Hematopoietic multipotent progenitor cell (in vitro differentiated cells): ENCODE measurements at places on chromosomes 2 and 18.
A peak's percentile ranks its signal among the peaks of the same experiment; 100 is the strongest.

DNA sequence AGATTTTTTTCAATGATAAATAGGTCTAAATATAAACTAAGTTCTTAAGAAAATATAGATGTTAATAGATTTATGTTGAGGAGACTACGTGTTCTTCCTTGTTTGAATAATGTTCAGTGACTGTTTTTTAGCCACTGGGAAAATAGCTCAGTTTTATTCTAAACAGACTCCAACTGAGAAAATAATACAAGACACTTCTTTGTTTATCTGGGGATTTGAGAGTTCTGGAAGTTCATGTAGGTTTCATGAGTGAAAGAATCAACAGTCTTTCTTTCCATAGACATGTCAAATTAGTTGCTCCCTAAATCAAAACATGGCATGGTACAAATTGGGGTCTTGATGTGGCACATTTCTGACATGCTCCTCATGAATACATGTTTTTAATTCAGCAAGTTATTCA lies 177.7 kb downstream of the MREG start:
- no peak for DNase-seq

- DNase-seq: no peak
Measured at GRCh38 chr2:10009271-10009810, 34.0 kb upstream of the KLF11 start.

DNA sequence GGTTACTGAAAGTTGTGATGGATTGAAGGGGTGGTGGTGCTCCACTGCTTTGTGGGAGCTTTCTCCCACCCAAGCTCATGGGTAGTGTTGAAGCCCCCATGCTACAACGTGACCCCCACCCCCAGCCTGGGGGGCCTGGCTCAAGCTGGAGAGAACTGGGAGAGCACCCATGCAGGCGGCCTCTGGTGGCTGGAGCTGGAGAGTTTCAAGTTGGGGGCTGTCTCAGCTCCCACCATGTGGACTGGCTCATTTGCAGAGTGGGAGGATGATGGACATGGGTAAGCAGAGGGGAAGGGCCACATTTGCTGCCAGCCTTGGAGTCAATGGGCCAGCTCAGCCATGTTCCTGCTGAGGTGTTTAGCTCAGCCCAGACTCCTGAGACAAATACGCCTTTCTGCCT lies 62.8 kb downstream of the INPP4A start:
- DNase-seq: no peak

DNA sequence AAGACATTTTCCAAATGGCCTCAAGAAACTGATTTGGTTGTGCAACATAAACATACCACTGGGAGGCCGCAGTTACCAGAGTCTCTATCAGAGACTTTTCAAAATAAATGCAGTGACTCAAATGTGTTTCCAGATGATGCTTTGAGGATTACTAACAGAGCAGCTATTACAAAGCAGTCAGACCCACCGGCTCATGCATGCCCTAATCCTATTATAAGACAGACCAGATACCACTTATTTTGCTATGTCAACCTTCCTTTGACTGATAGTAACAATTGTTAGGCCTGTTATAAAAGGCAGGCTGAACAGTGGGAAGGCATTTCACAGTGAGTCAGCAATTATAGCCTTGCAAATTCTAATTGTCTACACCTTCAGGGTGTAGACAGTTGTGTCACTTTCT lies 217.7 kb downstream of the LRRTM1 start:
- no peak for DNase-seq

- no peak for DNase-seq
Measured at GRCh38 chr2:124668161-124668560, 643.1 kb downstream of the CNTNAP5 start.

- no peak for DNase-seq
Measured at GRCh38 chr2:197210430-197210829, 100.2 kb downstream of the ANKRD44 start.

DNA sequence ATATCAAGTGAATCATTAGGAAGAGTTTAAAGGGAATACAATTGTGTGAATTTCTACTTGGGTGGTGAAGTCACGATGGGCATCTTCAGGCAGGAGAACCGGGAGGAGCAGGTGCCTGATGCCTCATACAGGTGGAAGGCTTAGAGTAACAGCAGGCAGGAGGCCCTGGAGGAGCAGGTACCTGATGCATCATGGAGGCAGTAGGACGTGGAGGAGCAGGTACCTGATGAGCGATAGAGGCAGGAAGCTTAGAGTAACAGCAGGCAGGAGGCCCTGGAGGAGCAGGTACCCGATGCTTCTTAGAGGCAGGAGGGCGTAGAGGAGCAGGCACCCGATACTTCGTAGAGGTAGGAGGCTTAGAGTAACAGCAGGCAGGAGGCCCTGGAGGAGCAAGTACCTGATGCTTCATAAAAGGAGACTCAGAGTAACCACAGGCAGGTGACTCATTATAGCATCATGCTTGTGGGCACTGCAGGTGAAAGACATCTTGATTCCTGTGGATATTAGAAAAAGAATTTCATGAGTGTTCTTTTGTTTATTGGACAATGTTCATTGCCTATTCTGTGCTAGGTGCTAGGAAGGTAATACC lies 133.9 kb downstream of the ATP9B start:
- DNase-seq: no peak

DNA sequence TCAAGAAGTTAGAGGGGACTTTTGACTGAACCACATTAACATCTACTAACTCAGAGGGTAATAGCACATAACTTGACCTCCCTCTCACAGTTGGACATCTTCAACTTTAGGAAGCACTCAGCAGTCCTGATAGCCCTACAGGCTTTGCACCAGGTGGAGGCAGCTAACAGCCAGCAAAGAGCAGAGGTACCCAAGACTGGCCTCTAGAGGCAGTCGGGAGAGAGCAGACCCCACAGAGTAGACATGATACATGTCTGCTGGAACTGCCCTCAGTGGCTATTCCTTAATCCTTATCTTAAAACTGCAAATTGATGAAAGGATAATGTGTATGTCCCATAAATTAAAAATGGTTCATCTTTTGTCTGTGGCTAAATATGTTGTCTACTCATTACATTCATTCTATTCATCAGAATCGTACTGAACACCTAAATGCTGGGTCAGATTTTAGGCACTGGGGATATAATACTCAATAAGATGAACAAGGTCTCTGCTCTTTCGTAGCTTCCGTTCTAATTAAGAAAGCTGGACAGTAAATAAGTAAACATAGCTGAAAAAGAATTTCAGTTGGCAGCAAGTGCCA lies 49.8 kb downstream of the CAB39 start:
- no peak for DNase-seq

DNA sequence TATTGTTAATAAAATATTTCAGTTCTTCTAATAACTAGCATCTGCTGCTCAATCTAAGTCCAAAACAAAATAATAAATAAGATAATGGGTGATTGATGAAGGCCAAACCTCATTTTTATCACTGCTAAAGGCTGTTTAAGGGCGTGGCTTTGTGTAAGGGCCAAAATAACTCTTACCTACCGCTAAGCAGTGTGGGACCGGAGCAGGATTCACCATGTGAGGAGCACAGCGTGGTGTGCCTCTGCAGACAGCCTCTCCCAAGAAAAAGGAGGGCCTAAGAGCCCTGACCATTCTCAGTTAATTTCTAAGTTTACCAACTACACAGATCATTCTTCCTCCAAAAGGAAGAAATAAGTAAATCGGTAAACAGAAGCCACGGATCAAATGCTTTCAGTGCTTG lies 353.7 kb downstream of the ARL6IP6 start:
- no peak for DNase-seq

- DNase-seq: no peak
Measured at GRCh38 chr2:37904993-37905392, 20.1 kb upstream of the RMDN2 start.

- no peak for DNase-seq
Measured at GRCh38 chr2:196344397-196344796, 173.0 kb upstream of the STK17B start.

GRCh38 chr2:226782092-226782713 lies 17.4 kb downstream of the IRS1 start:
- DNase-seq: no peak

GRCh38 chr2:69549421-69549820 lies 94.1 kb downstream of the AAK1 start:
- DNase-seq: no peak

GRCh38 chr2:221514305-221515040 lies 57.6 kb downstream of the EPHA4 start:
- no peak for DNase-seq

GRCh38 chr2:32008805-32009515 lies 1.8 kb downstream of the MEMO1 start:
- DNase-seq: no peak

GRCh38 chr2:95389245-95390119 lies 13.0 kb upstream of the FAHD2A start:
- peak; percentile 42 for DNase-seq

- DNase-seq: no peak
Measured at GRCh38 chr2:195813421-195813820, 156.4 kb downstream of the SLC39A10 start.

DNA sequence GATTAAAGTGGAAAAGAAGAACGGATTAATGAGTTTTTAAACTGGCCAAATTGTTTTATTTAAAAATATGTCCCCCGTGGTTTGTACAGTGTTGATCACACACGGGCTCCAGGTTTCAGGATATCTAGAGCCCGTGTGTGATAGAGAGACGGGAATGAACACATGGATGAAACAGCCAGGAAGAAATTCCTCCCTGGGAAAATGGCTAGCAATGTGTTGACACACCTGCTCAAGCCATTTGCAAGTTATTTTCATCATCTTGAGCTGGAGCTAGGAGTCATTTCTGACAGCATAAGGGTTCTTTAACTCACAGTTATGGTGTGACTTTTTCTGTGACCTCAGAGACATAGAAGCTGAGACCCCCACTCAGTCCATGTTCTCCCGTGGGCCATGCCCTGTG lies 81.6 kb downstream of the LRRFIP1 start:
- no peak for DNase-seq

GRCh38 chr18:5972298-5972697 lies 77.0 kb upstream of the TMEM200C start:
- DNase-seq: no peak

DNA sequence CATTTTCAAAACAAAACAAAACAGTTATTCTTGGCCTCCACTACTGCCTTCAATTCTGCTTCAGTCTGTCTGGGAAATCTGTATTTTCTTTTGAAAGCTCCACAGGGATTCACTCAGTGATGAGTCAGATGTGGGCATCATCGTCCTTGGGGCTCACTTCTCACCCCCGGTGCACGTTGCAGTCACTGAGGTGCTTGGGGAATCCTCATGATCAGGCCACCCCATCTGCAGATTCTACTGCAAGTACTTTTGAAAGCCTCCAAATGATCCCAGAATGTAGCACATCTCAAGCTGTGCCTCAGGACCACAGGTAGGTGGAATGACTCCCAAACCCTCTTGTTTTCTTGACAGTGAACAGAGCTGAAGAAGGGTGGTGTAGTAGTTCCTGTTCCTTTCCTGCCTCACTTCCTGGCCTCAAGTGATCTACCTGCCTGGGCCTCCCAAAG lies 34.3 kb downstream of the LPIN2 start:
- no peak for DNase-seq

DNA sequence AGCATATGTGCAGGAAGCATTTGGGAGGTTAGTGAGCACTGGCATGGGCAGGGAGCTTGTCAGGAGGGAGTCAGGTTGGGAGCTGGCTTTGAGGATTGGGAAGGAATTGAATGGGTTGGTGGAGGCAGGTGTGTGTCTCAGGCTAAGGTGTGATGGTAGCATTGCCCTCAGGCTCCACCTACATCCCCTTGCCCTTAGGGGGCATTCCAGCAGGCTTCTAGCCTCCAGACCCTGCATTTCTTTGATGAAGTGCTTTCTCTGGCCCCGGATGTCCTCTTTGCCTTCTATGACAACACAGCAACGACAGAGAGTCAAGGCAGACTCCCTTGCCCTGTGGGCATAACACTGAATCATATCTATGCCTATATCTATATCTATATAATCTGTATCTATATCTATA lies 13.5 kb downstream of the RHBDD1 start:
- DNase-seq: no peak

GRCh38 chr18:41378598-41378997 lies 576.4 kb upstream of the PIK3C3 start:
- no peak for DNase-seq

DNA sequence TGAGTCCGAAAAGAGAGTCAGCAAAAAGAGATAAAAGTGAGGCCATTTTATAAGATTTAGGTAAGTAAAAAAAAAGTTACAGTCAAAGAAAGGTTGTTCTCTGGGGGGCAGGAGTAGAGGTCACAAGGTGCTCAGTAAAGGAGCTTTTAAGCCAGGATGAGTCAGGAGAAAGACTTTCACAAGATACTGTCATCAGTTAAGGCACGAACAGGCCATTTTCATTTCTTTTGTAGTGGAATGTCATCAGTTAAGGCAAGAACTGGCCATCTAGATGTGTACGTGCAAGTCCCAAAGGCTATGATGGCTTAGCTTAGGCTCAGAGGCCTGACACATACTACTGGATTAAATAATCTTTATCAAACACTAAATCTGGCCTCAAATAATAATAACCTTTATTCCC lies 1207.3 kb upstream of the FAM98A start:
- no peak for DNase-seq

GRCh38 chr18:55694291-55694690 lies 106.3 kb upstream of the TCF4 start:
- no peak for DNase-seq

DNA sequence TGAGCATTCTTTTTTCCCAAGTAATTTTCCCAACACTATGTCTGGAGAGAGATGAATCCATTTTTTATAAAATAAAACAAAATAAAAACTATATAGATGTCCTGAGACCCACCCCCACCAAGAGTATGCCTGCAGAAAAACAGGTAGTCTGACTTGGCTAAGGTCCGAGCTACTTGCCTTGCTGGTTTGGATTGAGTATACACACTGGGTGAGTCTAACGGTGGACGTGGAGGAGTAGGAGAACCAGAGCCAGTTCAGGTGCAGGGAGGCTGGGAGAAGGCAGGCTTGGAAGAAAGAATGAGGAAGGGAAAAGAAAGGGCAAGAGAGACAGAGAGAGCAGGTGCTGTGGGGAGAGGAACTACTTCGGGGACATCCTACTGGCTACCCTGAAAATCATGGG lies 21.3 kb upstream of the AFTPH start:
- no peak for DNase-seq

DNA sequence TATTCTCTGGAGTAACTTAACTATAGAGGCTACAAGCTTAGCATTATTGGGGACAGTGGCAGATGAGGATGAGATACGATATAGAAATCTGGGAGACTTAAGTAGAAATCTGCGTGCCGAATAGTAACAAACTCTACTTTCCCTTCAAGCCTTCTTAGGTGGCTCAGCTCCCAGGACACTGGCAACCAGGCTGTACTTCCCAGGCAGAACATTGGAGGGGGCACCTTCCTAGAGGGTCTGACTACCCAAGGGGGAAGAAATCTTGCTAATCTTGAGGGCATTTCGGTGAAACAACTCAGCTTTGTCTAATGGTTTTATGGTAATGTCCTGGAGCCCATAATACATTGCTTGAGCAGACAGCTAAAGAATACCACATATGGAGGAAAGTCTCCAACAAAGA lies 126.2 kb upstream of the DTNA start:
- DNase-seq: no peak

DNA sequence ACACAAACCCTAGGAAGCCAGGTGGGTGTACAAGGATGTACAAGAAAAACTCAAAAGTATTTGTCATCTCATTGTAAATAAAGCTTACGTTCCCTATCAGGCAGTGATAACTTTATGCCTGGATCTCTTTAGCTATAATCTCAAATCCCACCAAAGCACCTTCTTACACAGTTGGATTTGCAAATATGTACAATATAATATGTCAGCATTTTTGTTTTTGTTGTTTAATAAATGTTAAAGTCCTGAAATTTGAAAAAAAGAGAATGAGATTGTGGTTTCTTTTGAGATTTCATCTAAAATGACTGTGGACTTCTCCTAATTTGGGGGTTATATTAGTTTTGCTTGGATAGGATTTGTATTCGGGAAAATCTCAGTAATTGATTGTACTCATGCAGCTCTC lies 81.9 kb downstream of the LRRTM1 start:
- no peak for DNase-seq

- DNase-seq: no peak
Measured at GRCh38 chr2:95342556-95343320, 45.6 kb downstream of the KCNIP3 start.
